ENCODE measurements at places on chromosomes 1 and 21.

DNA sequence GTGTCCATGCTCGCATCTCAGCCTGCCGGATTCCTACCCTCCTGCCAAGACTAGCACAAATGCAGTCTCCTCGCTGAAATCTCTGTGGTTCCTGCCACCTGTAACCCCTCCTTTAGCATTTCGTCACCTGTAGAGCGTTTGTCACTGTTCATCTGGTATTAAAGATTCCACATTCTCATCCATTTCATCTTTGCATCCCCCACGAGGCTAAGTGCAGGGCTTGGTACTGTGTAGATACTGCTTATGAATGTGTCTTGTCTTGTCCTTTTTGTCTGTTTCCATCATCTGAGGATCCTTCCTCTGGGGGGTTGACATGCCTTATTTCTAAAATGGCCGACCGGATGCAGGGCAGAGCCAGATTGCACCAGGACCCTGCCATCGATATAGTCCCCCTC is 53.7 kb upstream of the DNAJC6 start:
- DNase-seq = no peak

GRCh38 chr1:40344597-40344996 is 27.5 kb upstream of the COL9A2 start:
- DNase-seq = no peak

DNA sequence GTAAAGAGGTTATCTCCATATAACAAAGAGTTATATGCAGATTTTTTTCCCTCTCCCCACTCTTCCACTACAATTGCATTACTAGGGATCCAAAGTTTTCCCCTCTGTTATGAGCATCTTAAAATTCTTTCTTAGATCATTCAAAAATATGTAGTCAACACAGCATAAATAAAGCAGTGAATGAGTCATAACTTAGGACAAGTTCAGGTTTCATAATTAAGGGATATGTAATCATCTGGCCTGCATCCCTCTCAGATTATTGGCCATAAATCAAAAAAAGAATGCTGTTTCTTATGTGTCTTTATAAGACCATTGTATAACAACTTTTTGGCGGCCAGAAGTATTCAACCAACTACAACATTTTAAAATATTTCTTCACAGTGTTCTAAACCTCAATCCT is 1526.1 kb downstream of the KCNT2 start:
- no peak for DNase-seq

- DNase-seq = no peak
These were observed 88.1 kb downstream of the NRDC start for GRCh38 chr1:51790385-51790784.

- DNase-seq = no peak
These were observed at the start of gene SPRR2D for GRCh38 chr1:153040950-153041631. TSS of gene SPRR2D (minus strand) at chr1:153041120. CDS start at chr1:153040346, 774 bp downstream.

DNA sequence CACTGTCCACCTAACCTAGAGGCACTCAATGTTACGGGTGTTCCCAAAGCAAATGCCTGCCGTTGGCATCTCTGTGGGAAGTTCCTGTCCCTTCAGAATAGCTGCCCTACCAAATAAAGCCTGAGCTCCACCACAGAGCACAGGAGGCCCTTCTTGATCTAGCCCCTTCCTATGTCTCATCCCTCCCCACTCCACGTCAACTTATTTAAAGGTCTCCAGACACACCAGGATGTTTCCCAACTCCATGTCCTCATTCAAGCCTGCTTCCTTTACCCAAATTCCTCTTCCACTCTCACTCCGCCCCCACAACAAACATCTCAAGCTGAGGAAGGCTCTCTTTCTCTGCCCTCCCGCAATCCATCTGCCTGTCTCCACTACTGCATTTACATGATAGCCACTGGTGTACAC is 87.7 kb downstream of the TGFBR3 start:
- no peak for DNase-seq

All from activated T-helper 1 cell treated with anti-CD3 and anti-CD28 coated beads, Interleukin-2, amount 50 U/mL, for 16 hours (primary cell).